Stimulated activated CD4-positive, alpha-beta T cell treated with anti-CD3 and anti-CD28 coated beads, Interleukin-1b, Interleukin-23, amount 100 ng/mL, for 1 hour (primary cell): ENCODE measurements at places on chromosomes 2 and 18.

DNA sequence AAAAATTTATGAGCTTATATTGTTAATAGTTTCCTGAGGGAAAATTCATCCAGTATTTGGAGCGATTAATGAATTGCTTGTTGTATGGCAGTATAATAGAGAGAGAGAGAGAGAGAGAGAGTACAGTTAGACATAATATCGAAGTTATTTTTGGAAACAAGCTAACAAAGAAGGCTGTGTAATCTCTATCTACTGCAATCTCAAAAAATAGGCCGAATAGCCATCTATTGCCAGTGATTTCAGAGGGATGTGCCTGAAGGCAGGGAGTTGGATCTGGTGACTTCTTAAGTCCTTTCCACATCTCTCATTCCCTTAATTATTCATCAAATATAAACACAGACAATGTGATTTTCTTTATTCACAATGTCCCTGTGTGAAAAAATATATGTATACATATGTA, 433.1 kb upstream of the RAB12 start:
- DNase-seq = no peak

DNA sequence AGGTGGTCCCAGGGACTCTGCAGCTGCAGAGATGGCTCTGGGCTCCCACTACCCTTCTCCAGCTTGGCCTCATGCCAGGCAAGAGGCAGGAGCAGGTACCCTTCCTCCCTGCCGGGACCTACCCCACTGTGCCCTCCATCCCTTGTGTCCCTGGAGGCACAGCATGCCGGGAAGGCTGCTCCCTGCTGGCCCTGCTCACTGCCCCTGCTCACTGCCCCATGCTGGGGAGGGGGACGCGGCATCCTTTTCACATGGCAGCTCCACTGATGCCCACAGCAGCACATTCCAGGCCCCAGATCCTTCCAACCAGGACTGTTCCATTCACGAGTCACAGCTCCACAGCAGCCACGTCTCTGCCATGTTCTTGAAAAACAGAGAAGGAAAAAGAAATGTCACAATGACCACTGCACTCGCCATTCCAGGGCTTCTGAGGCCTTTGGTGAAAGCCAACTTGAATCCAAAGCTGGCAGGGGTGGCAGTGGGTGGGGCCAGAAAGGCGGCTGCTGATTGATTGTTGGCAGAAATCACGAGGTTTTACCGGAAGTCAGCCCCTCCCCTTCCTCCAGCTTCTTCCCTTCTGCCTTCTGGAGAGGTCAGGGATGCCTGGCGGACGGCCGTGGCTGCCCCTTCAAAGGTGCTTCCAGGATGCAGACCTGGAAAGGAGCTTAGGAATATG, 268.0 kb downstream of the CYP26B1 start:
- DNase-seq = no peak

GRCh38 chr2:173716458-173717052, 248.6 kb downstream of the SP3 start:
- DNase-seq = no peak

GRCh38 chr2:158459161-158460003, 2.6 kb downstream of the PKP4 start:
- no peak for DNase-seq

DNA sequence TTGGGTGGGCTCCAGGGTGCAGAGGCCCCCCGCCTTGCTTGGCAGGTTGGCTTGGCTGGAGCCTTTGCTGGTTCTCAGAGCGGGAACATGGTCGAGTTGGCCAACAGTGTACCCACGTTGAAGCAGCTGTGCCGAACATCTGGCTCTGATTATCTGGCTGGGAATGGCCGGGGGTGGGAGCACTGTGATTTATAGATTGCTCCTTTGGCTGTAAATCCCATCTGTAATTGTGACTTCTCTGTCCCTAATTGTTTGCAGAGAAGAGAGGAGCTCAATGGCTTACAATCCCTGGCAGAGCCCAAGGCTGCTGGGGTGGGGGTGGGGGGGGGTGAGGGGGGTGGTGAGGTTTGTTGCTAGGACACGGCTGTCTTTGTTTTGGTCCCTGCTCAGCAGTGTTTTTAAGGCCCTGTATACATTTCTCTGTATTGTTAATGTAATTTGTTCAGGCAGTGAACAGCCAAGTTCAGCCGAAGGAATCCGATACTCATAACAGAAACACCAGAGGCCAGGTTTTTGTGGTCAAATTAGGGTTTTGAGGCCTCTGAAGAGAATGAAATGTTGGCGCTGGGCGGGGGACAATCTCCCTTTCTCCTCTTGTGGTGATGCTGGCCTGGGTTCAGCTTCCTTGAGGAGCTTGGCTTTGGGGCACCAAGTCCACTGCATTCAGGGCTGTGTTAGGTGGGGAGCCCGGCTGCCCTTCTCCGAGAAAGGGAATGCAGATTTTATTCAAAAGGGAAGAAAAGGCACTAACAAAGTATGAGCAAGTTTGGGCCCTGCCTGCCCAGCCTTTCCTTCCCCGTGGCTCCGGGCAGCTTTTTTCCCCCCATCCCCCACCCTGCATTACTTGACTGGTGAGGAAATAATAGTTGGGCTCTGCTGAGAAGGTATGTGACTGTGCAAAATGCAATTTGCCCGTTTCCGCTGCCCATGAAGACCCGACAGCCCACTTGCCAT, 82.5 kb downstream of the TCF7L1 start:
- DNase-seq = no peak

DNA sequence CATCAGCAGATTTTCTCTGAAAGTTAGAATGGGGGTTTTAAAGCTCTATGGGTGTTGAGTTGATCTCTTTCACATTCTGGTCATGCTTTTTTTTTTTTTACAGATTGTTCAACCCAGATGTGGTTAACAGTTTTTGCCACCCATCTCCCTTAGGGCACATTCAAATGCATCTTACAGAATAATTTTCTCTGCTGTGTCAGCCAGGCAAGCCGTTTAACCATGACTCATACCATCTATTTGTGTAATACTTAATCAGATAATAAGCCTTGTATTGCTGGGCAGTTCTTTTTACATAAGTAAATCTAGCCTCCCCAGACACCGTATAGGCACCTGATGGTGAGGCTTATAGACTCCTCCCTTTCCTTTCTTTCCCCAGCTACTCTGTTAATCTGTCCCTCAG, 62.0 kb downstream of the TGIF1 start:
- DNase-seq = no peak

DNA sequence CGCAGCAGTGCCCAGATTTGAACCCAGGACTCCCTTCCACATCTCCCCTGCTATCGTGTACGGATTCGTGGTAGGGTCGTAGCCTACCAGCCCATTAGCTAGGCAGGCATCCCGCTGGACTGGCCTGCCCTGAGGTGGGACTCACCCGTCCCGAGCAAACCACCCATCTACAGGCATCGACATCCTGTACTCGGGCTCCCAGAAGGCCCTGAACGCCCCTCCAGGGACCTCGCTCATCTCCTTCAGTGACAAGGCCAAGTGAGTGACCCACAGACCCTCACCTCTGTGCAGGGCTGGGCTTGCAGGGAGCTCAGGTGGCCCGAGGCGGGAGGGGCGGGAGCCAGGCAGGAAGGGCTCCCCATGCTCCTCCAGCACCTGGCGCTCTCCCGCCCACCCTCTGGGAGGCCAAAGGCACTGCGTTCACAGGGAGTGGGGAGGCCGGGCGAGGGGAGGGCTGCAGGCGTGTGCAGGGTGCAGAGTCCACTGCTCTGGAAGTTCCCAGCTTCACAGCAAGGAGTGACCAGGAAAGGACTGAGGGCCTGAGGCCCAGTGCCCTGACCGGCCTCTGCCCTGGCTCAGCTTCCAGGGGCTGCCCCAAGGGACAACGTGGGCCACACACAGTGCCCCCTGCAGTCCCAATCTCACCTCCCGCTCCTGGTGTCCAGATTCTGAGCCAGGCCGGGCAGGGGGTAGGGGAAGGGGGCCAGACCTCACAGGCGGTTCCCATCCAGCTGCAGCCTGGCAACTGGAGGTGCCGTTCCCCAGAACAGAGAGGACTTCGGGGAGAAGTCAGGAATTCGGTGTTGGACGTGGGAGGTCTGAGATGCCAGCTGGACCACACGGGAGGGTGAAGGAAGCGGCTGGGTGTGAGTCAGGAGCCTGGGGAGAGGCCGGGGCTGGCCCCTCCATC, 5.4 kb downstream of the AGXT start:
- DNase-seq = no peak

DNA sequence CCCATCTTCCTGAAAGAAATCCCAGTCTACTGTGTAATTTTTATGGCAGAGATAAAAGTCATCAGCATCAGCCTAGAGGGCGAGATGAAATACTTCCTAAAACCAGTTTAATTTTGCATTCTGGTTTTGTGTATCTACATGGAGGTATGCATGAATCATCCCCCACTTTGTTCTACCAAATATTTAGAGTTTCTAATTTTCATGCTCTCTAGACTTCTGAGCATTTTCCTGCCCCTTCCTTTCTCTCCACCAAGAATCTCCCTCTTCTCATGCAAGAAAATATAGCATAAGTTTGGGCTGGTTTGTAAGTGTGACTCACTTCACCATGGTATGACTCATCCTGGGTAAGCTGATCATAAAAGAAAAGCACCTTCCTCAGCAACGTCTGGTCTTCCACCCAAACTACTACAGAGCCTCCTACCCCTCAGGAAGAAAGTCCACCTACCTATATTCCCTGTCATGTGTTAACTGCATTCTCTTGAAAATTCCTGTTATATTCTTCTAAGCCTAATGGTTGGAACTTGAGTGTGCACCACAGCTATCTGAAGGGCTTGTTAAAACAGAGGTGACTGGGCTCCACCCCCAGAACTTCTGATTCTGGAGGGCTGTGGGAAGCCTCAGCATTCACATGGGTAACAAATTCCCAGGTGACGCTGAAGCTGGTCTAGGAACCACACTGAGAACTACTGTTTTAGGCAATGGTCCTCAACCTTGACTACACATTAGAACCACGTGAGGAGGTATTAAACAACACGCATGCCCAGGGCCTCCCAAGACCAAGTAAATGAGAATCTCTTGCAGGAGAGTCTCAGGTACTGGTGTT, 37.4 kb upstream of the RAPGEF4 start:
- no peak for DNase-seq

DNA sequence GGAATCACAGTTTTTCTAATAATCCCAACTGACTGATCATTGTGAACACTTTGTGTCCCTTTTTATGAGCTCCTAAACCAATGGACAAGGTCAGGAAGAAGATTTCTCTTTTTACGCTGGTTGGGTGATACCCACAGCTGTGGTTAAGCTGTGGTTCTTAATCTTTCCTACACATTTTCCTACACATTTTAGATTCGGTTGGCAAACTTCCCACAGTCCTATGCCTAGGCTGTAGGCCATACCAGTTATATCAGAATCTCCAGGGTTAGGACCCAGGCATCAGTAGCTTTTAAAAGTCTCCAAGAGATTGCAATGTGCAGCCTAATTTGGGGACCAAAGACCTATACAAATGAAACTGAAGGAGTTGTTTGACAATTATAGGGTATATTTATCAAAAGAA, 203.0 kb downstream of the SP3 start:
- no peak for DNase-seq

DNA sequence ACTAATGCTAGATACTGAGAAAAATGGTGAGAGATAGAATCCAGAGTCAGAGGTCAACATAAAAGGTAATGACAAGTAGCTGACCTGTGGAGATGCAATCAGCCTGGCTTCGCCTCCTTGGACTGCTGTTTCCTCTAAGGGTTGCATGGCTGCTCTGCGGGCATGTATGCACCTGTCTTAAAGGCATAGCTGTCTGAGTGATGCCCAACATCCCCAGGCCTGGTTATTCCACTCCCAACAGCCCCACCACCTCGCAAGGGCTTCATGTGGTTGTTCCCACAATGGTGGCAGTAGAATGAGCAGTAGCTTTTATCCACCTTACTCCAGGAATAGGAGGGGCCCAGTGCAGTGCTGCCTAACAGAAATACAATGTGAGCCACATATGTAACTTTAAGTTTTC, 69.7 kb upstream of the ALK start:
- no peak for DNase-seq

DNA sequence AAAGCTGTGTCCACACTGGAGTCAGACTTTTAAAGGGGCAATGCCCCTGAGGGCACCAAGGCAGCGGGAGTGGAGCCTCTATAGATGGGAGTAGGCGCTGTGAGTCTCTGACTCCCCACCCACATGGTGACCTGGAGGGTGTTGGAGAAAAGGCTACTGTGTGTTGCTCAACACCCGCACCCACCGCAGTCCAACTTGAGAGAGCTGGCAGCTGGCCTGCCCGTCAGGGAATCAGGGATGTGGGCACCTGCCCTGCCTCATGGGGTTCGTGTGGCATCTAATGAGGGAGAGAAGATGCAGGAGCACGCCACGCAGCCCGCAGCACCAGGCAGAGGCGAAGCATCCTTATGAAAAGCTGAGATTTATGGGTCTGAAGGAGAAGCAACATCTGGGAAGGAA, 84.2 kb downstream of the KLHL29 start:
- DNase-seq = no peak

GRCh38 chr2:102107741-102108070, 34.8 kb upstream of the IL1R1 start:
- DNase-seq = no peak

DNA sequence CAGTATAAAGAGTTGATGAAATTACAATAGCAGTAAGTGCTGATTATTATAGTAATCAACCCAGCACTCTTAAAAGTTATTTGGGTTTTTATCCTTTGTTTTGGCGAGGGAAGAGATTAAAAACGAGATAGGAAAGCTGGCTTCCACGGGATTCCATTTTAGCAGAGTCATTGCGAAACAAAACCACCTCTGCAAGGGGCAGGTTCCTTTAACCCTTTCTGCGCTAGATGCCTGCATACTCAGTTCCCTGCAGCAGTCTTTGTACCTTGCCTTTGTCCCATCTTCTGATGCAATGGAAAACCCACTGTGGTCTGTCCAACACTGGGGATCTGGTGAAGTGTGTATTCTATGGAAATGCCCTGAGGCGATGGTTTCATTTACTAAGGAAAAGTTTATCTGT, 2.7 kb downstream of the YPEL5 start:
- DNase-seq = no peak

GRCh38 chr2:15758848-15759247, 167.2 kb downstream of the DDX1 start:
- no peak for DNase-seq

- DNase-seq = no peak
These were observed 117.6 kb upstream of the STK17B start for GRCh38 chr2:196289000-196289399.

- no peak for DNase-seq
These were observed 44.2 kb downstream of the PROC start for GRCh38 chr2:127462461-127462860.

GRCh38 chr2:148021886-148022285, 995 bp downstream of the MBD5 start:
- no peak for DNase-seq

DNA sequence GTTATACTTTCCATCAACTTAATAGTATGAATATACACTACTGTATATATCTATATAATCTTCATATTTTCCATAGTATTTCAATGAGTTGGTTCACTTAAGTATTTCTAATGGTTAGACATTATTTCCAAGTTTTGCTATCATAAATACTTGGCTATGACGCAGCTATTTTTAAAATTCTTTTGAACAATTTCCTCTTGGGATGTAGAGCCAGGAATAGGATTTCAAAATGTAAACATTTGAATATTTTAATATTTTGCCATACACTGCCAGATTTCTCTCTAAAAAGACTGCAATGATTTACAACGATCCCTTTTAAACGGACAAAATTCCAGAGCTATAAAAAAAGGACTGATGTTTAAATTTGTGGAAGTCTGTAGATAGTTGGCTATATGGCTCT, 95.6 kb downstream of the NUP35 start:
- DNase-seq = no peak

GRCh38 chr2:157414050-157414449, 29.8 kb downstream of the CYTIP start:
- DNase-seq = no peak
